Thoracic aorta (tissue), 2 donors: ENCODE measurements at places on chromosomes 4 and X. TPM values are rescaled to one million over a fixed set of nuclear protein-coding genes. Genes with fewer than 3 reads are reported as not detected.

DNA sequence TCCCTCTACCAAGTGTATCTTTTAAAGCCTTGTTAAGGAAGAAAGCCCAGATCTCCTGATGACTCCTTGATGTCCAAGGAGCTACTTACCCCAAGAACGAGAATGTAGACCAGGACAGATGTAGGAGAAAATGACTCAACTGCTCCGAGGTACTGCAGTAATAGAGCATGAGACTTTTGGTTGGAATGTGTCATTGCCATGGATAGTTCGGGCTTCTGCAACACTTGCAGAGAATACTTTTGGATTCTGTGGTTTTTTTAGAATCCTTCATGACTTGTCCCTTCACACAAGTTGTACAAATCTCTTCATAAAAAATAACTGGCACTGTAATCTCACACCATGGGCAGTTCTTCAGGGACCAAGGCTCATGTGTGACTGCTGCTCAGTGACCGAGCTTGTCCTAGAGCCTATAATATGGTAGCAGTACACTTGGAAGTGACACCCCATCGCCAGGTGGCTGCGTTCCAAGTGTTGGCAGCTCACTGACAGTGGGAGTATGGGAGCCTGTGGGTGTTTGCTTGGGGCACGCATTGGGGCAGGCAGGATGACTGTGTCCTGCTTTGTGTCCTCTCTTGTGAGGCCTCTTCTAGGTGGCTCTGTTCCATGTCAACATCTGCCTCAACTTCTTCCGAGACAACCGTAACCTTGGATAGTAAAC is 87.9 kb upstream of the WDR1 start:
- DNase-seq = no peak

DNA sequence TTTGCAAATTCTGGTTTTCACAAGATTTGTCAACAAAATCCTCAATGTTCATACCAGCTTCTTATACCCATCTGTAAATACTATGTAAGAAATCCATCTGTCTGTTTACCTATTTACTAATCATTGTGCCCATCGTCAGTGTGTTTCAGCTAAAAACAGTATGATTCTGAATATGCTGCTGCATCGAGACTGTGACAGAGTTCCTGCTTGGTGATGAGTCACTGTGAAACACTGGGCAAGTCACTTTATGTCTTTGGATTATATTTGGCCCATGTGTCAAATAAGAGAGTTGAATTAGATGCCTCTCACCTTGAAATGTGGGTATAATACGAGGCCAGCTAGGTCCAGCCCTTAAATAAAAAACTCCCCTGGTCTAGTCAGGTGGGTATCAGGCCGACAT is 79.3 kb downstream of the CBLL2 start:
- DNase-seq = no peak

- no peak for DNase-seq
Measured at GRCh38 chr4:8355306-8355705, 85.2 kb downstream of the ACOX3 start.

GRCh38 chr4:104025251-104025650 is 305.5 kb upstream of the TACR3 start:
- no peak for DNase-seq

GRCh38 chr4:40317916-40318658 is 17.0 kb upstream of the CHRNA9 start:
- no peak for DNase-seq

GRCh38 chr4:148405161-148405893 is 36.9 kb downstream of the NR3C2 start:
- no peak for DNase-seq

DNA sequence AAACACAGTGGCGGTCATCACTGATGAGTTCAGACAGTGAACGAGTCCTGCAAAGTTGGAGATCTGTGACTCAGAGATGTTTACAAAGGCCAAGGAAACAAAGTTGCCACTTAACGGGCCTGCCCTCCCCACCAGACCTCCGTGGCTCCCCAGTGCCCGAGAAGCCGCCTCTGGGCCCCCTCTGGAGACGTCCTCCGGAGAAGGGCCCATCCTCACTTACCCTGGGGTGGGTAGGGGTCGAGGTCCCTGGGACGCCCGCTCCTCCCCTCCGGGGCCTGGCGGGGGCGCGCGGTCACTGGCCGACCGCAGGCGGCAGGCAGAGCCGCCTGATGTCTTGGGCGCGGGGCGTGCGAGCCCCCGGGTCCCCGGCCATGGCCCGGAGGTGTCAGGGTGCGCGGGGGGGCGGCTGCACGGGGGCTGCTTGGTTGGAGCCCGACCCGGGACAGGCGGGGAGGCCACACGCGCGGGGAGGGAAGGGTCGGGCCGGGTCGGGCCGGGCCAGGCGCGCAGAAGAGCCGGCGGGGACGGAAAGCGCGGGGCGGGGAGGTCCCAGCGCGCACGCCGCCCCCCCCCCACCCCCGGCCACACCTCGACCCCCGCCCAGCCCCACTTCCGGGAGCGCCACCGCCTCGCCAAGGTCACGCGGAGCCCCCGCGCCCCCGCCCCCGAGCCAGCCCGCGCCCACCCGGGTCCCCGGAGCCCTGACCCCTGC is 529 bp downstream of the DHRSX start:
- no peak for DNase-seq

Gene HSFX4
- not detected for total RNA-seq

Gene SMIM10L2A
- total RNA-seq = 0.14 TPM

Gene PPP1R2C
- total RNA-seq = not detected

Gene KDM5C
- total RNA-seq = 57.4 TPM
